Left colon (tissue), 2 donors: ENCODE measurements at places on chromosomes 5 and 9.

- DNase-seq = no peak
Measured at GRCh38 chr5:154813736-154814135, 36.7 kb downstream of the FAXDC2 start.

DNA sequence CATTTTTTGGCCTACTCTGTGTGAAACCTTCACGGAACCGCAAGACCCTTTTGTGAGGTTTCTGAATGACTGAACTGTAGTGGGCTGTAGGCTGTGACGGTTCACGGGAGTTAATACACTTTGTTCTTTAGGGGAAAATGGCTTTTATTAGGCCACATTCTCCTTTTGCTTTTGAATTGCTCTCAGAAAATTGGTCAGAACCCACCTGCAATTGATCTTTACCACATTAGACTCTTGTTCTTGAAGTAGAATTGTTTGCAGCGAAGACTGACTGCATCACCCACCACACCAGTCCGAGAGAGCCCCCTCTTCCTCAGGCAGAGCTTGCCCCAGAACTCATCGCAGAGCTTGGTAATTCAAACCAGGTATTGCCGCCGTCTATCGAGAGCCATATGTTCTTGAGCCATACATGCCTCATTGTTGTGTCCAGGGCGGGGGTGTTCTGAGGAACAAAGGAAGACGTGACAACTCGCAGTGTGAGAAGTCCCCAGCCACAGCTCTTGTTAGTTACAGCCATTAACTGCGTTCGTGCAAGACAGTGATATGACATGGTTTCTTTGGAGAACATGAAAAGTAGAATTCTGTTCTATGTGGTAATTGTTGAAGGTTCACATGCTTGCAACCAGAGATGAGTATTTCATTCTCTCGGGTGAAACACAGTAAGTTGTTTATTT is 166.4 kb upstream of the OTULINL start:
- no peak for DNase-seq

GRCh38 chr5:141785135-141785534 is 93.1 kb downstream of the PCDH1 start:
- peak; percentile 48 for DNase-seq

- DNase-seq = no peak
Measured at GRCh38 chr5:31768784-31769183, 129.9 kb downstream of the PDZD2 start.

DNA sequence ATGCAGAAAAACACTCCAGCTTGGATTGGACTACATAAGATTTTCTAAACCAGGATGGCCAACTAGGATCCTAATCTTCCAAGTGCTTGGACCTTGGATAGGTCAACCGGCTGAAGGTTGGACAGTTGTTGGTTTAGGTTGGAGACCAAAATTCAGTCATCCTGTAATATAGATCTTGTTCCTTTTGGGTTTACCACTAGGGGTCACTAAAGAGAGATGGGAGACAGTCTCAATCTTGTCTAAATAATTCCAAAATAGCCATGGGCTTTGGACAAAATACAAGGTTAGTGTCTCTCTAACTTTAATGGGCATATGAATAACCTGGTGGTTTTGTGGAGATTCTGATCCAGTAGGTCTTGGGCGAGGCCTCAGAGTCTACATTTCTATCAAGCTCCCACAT is 148.7 kb upstream of the ERCC6L2 start:
- no peak for DNase-seq

- DNase-seq = no peak
Measured at GRCh38 chr9:6272229-6272598, 56.0 kb upstream of the TPD52L3 start.

- no peak for DNase-seq
Measured at GRCh38 chr5:125421006-125421405, 674.6 kb upstream of the ZNF608 start.

DNA sequence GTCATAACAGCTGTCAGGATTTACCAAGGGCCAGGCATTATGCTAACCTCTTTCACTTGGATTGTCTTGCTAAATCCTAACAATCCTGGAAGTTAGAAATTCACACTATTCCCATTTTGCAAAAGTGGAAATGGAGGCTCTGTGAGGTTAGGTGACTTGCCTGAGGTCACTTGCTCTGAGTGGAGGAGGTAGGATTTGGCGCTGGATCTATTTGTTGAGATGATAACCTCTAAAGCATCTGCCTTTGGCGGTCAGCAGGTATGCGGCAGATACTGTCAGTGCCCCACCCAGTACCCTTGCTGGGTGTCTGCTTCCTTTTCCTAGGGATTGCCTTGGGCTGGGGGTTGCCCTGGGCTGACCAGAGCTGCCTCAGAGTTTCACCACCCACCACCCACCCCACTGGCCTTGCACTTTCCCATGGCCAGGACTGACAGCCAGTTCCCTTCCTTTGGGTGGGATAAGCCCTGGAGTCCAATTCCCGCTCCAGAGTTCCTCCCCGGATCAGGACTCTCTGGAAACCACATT is 164.8 kb upstream of the MSX2 start:
- DNase-seq = no peak

DNA sequence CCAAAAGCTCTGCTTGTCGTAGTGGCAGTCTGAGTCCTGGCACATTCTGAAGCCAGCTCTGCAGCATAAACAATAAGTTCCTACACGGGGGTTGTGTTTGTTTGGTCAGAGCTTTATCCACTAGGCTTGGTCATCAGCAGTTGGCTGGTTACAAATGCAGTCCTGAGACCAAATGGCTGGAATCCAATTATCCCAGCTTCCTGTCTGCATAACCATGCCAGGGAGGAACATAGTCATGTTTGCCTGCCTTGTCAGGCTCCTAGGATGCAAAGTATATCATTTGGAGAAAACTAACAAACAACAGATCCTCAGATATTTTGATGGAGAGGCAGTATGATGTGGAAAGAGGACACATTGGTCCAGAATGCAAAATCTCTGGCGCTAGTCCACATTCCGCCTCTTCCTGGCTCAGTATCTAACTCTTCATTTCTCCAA is 85.8 kb downstream of the FBXO38 start:
- DNase-seq = no peak

- no peak for DNase-seq
Measured at GRCh38 chr9:18371621-18372020, 102.3 kb upstream of the ADAMTSL1 start.

DNA sequence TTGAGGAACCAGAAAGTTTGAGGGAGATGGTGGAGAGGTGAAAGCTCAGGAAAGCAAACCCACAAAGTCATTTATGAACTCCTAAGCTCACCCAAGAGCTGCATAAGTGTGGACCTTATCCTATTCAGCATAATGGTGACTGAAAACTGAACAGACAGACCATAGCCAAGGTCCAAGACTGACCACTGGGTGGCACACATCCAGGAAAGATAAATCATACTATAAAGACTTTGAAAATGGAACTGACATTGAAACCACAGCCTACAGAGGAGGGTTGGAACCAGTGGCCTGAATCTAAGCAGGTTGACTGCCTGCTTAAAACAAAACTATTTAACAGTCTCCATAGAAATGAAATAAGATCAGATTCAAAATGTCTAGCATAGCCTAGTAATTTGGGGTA is 121.0 kb upstream of the RGS7BP start:
- no peak for DNase-seq

- DNase-seq = no peak
Measured at GRCh38 chr5:25570067-25570583, 925.3 kb upstream of the CDH10 start.

- DNase-seq = no peak
Measured at GRCh38 chr5:84119252-84119651, 265.4 kb downstream of the EDIL3 start.

GRCh38 chr9:117768750-117769395 is 64.7 kb downstream of the TLR4 start:
- no peak for DNase-seq

DNA sequence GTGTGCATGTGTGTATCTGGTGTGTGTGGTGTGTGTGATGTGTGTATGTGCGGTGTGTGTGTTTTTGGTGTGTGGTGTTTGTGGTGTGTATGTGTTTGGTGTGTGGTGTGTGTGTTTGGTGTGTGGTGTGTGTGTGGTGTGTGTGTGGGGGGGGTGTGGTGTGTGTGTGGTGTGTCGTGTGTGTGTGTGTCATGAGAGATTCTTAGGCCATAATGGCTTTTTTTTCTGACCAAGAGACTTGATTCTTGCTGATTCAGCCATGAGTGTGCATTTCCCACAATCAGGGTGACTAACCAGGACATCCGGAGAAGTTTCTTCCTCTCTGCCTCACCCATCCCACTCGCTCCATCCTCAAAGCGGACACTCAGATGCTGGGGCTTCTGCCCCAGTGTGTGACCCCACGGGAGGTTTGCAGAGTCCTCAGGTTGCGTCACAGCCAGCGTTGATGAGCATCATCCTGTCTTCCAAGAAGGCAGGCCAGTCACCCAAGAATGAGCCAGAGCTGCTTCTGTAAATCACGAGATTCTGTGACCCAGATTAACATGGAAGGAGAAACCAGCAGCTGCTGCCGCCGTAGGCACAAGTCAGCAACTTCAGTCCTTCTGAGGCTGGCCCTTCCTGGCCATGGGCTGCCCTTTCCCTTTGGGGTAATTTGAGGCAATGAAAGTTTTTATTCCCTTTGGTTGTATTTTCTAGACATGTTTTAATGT is 12.5 kb upstream of the CTSL start:
- peak; percentile 87 for DNase-seq

GRCh38 chr5:127056896-127057295 is 16.4 kb downstream of the C5orf63 start:
- DNase-seq = no peak

DNA sequence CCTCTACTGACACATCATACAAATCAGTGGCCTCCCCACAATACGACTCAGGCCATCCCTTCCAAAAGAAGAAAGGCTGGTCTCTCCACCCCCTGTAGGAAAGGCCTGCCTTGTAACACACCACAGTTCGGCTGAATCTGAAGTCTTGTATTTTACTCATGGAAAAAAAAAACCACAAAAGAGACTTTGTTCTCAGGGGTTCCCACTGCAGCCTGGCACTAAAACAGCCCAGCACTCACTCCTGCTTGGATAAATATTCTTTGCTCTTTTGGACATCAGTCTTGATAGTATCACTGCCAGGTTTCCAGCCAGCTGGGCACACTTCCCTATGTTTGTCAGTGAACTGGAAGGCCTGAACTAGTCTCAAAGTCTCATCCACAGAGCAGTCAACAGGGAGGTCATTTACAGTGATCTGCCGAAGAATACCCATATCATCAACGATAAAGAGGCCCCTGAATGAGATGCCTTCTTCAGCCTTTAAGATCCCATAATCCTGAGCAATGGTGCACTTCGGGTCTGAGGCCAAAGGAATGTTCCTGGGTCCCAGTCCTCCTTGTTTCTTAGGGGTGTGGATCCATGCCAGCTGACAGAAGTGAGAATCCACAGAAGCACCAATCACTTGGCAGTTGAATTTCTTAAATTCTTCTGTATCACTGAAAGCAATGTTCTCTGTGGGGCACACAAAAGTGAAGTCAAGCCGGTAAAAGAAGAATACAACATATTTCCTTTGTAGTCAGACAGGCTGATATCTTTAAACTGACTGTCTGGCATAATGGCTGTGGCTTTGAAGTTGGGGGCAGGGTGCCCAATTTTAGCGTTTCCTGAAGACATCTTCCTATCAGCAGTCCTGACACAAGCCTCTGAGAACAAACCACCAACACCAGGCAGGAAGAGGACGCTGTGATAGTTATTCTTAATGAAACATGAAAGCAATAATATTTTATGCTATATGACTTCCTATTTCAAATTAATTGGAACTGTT is 198.1 kb downstream of the LURAP1L start:
- peak; percentile 37 for DNase-seq

GRCh38 chr5:40446910-40447309 is 232.8 kb upstream of the PTGER4 start:
- DNase-seq = no peak

- DNase-seq = peak; percentile 31
Measured at GRCh38 chr9:131227112-131227958, 49.0 kb downstream of the FAM78A start.

DNA sequence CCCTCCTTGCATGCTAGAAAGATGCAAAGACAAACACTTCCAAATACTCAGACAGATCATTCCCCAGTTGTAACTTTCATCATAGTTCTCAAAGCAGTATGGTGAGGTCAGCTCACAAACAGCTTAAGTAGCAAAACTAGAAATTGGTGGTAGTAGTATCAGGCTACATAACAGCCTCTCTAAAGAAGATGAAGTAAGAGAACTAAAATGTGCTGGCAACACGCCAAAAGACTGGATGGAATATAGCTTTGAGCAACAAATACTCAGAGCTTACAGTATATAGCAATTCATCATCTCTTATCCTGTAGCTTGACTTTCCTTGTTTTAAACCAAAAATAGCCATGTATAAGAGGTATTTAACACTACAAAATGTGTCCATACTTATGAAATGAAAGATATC is 7.5 kb downstream of the PFDN1 start:
- DNase-seq = peak; percentile 34

DNA sequence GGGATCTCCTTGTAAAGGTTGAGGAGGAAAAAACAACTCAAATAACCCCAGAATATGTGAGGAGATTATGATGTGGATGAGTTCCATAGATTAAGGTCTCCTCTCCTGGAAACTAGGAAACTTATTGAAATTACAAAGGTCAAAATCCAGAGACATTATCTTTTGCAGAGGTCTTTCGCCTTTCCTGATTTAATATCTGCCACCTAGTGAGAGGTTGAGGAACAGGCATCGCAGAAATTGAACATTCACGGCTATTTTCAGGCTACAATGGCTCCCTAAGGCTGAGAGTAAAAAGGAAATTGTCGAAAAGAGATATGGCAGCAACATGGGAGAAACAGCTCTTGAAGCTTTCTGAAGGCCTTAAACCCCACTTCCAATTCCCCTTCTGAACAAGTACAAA is 127.5 kb upstream of the PLCXD3 start:
- no peak for DNase-seq

- no peak for DNase-seq
Measured at GRCh38 chr5:112885001-112885400, 23.9 kb downstream of the SRP19 start.

- DNase-seq = no peak
Measured at GRCh38 chr9:13113216-13113615, 166.3 kb downstream of the MPDZ start.

GRCh38 chr5:151238303-151238741 is 14.4 kb upstream of the CCDC69 start:
- peak; percentile 37 for DNase-seq

- peak; percentile 38 for DNase-seq
Measured at GRCh38 chr9:121201045-121201737, 478 bp downstream of the RAB14 start.

- no peak for DNase-seq
Measured at GRCh38 chr5:152529440-152529839, 124.4 kb upstream of the NMUR2 start.

DNA sequence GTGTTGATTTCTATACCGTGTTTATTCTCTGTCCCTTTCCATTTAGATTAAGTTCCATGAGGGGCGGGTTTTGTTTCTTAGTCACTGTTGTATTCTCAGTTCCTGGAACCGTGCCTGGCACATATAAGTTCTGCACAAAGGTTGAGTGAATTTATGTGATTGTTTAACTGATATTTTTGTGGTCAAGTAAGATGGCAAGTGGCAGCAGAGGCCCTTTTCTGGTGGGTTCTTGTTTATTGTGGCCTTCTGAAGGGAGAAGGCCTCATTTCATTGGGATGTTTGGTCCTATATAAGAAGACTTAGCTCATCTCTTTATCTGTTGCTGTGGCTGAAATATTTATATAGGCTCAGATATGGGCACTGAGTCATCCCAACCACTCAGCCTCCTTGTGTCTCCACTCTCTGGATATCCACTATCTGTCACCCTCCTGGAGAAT is 262.5 kb downstream of the PSAT1 start:
- DNase-seq = no peak
